ENCODE measurements at places on chromosomes 3 and 15. TPM values are rescaled to one million over a fixed set of nuclear protein-coding genes. Genes with fewer than 3 reads are reported as not detected.

The ANKUB1 gene
- polyA plus RNA-seq = not detected

The DUT gene
- 132 TPM for polyA plus RNA-seq

The P2RY1 gene
- 5.8 TPM for polyA plus RNA-seq

DNA sequence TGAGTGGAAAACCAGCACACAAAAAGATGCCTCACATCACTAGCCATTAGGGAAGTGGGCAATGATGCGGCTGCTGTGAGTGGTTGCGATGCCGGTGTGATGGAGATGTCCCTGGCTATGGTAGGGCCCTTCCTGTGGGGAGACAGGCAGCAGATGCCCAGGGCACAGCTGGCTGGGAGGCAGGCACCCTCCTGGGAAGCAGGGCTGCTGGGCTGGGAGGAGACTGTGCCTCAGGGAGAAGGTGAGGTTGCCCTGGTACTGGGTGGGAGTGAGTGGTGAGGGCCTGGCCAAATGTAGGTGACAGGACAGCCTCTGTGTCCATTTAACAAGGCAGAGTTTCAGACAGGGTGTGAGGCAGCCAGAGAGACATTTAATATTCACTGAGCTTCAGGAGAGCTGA lies 335.6 kb downstream of the OCA2 start:
- DNase-seq = no peak

All from muscle of arm (tissue), 14 donors.